CD4-positive, alpha-beta T cell treated with Interleukin-6 for 4 hours (primary cell): ENCODE measurements at places on chromosomes 16 and 17.

- DNase-seq = peak; percentile 89
Measured at GRCh38 chr16:30184096-30184890, 891 bp downstream of the CORO1A start.

- peak; percentile 48 for DNase-seq
Measured at GRCh38 chr16:67481561-67482232, 740 bp upstream of the ATP6V0D1 start.

- no peak for DNase-seq
Measured at GRCh38 chr16:1942047-1942809, 771 bp downstream of the MSRB1 start.

GRCh38 chr17:67891481-67892119, 66.3 kb downstream of the BPTF start:
- DNase-seq = no peak

DNA sequence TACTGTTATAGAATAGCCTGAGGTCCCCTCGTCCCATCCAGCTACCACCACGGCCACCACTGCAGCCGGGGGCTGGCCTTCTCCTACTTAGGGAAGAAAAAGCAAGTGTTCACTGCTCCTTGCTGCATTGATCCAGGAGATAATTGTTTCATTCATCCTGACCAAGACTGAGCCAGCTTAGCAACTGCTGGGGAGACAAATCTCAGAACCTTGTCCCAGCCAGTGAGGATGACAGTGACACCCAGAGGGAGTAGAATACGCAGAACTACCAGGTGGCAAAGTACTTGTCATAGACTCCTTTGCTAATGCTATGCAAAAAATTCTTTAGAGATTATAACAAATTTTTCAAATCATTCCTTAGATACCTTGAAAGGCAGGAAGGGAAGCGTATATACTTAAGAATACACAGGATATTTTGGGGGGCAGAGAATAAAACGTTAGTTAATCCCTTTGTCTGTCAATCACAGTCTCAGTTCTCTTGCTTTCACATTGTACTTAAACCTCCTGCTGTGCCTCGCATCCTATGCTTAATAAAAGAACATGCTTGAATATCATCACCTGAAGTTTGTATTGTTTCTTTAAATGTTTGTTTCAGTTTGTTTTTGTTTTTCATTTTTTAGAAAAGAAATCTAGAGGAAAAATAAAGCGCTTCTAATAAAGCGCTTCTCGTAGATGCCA, 388.3 kb downstream of the MAF start:
- DNase-seq = no peak

GRCh38 chr16:81313701-81314602, 810 bp upstream of the GAN start:
- DNase-seq = no peak

DNA sequence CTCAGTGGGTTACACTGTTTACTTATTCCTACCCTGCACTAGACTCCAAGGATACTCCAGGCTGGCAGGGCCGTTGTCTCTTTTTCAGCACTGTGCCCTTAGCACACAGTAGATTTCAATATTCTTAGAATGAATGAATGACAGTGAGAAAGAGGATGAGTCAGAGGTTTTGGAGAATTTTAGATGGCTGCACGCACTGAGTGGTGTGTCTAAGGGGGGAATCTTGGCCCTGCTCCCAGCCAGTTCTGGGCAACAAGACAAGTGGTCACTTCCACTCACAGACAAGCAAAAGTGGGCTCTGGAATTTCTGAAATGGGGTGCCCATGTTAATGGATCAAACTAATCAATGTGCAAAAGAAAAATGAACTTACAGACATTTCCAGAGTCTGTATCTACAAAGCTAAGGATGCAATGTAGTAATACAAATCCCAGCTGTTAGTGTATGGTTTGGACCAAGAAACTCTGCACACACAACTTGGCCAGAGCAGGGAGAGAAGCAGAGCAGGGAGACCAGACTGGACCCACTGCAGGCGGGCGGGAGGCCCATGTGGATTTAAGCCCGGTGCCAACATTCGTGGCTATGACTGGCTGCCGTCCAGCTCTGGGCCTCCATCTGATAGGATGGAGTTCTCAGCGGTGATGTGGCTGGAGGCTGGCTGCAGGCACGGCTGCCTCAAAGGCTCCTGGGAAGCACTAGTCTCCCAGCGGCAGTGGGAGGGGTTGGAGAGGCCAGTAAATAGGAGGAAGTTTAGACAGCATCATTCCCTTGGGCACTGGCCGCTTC, 95.6 kb upstream of the CDYL2 start:
- no peak for DNase-seq

DNA sequence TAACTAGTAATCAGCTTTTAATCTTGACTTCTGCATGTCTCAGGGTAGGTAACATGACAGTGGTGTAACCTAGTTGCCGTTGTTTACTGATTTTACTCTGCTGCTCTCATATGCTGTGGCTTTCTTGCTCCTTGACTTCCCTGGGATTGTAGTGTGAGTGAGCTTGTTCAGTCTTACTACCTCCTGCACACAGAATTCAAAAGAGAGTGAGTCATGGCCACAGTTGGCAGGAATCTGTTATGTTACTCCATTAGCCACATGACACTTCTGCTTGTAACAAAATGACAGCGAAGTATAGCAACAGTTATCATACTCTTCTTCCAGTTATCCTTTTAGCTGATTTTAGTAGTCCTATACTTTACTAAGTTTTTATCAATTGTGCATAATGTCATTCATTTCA, 18.8 kb downstream of the TNRC6A start:
- peak; percentile 25 for DNase-seq

DNA sequence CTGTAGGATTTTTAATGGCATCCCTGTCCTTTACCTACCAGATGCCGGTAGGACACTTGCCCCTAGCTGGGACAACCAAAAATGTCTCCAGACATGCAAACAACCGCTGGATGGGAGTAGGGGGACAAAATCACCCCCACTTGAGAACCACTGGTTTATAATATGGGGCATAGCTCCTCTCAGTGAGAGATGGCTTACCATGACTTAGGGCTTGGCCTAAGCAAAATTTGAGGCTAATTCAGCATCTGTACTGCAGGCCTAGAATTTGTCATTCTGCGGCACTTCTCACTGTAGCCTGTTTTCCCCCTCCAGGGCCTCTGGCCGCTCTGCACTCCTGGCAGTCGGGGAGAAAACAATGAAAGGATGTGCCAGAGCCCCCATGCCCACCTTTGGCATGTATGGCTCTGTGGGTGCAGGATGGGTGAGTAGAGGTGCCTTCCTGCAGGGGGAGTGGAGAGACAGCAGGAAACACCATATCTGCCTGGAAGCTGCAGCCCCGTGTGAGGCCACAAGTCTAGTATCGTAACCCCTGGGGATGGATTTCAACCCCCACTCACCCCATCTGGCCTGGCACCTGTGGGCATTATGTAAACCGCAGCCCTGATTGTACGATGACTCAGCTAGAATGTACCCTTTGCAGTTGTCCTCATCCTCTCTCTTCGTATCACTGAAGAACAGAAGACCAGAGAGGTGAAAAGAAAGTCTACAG, 268.1 kb downstream of the SOX9 start:
- no peak for DNase-seq

DNA sequence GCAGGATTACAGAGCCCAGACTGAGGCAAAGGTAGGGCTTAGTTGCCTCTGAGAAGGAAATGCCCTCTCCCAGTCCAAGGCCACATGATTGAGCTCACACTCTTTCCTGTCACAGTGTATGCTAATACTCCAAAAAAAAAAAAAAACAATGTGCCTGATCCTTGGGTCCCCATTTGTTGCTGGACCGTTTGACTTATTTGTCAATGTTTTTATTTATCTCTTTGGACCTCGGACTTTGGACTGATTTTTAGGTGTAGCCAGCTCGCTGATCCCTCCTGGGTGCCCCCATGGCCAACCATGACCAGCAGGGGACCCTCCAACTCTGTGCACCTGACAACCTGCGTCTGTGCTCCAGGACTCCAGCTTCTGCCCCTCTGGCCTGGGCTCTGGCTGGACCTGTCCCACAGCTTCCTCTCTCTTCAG, 622 bp upstream of the CCL16 start:
- DNase-seq = no peak

GRCh38 chr16:56072096-56072495, 119.2 kb upstream of the GNAO1 start:
- no peak for DNase-seq

DNA sequence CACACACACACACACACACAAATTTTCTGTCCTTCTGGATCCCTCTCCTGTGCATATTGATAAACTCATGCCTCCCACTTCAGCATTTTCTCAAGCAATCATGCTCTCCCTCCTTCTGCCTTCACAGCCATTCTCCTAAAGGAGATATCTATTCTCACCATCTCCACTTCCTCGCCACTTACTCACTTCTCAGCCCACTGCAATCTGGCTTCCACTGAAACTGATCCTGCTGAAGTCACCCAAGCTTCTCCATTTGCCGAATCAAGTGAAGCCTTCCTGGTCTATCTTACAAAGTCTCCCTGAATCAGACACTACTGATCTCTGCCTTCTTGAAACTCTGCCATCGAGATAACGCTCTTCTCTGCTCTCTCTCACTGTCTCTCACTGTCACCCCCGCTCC, 54.0 kb upstream of the GNAO1 start:
- no peak for DNase-seq

DNA sequence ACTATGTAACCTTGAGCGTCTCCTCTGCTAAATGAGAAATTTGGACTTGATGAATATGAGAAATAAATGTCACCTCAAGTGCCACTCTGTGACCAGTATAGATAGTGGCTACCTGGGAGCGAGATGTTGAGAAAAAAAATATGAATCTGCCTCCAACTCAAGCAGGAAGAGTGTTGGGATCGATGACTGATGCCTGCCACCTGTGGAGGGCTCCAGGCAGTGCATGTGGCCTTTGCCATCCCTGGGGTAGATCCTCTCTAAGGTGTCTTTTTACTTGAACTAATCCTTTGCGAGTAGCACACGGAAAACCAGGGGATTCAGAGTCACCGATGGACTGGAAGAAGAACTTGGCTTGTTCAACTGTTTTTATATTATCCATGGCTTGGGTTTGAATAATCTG, 9.4 kb downstream of the CCDC182 start:
- no peak for DNase-seq
